ENCODE measurements at places on chromosomes 4 and X.

- no peak for DNase-seq
Measured at GRCh38 chrX:129125122-129125914, 398.0 kb downstream of the SMARCA1 start.

DNA sequence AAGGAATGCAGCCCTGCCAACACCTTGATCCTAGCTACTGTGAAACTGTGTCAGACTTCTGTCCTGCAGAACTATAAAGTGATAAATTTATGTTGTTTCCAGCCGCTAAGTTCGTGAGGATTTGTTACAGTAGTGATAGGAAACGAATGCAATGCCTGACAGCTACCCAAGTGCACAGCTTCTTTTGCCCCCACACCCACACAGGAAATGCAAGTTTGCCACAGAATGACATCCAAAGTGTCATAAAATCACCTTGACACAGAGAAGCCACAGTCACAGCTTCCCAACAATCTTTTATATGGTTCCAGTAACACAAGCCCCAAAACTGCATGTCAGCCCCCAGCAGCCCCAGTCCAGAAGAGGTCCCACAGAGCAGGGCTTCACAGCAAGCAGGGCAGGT is 216.9 kb upstream of the S100G start:
- DNase-seq = no peak

DNA sequence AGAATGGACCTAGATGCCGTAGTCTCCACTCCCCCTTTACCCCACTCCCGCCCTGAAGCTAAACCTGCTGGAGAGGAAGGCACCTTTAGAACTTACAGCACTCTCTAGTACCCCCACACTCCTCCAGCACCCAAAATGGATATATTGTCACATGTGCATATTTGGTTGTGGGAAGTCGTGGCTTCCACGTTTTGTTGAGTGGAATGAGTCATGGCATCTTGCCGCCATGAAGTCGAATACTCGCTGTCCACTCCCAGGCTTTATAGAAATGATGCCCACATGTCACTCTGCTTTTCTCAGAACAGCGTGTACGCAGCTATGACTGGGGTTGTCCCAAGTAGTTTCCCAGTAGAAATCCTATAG is 545 bp downstream of the ABCE1 start:
- DNase-seq = no peak

GRCh38 chrX:11640089-11640488 is 25.6 kb downstream of the ARHGAP6 start:
- DNase-seq = no peak

DNA sequence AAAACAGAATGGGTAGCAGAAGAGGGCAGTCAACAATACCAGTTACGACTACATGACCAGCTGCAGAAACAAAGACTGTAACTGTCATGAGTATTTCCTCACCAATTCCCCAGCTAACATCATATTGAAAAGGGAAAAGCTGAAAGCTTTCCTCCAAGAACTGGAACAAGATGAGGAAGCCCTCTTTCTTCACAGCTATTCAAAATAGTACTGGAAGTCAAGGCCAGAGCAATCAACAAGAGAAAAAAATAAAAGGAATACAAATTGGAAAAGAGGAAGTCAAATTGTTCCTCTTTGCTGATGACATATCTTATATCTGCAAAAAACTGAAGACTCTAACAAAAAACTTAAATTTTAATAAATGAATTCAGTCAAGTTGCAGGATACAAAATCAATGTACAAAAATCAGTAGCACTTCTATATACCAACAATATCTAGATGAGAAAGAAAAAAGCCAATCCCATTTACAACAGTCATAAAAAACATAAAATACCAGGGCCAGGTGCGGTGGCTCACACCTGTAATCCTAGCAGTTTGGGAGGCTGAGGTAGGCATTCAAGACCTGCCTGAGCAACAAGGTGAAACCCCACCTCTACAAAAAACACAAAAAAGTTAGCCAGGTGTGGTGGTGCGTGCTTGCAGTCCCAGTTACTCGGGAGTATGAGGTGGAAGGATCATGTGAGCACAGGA is 125.4 kb downstream of the ATP8A1 start:
- DNase-seq = no peak

DNA sequence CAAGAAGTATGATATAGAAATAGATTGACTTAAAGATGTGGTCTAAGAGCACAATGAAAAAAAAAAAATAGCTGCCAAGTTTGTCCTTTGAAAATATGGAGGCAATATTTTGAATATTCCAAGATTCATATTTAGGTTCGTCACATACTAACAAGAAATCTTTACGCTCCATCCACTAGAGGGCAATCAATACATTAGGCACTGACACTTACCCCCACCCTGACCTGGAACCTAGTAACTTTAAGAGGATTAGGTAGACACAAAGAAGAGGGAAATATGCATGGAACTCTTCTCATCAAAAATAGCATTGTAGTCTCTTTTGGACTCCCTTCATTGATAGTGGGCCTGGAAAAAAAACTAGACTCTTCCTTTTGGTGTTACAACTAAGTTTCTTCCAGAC is 1108.1 kb downstream of the PCDH19 start:
- no peak for DNase-seq

DNA sequence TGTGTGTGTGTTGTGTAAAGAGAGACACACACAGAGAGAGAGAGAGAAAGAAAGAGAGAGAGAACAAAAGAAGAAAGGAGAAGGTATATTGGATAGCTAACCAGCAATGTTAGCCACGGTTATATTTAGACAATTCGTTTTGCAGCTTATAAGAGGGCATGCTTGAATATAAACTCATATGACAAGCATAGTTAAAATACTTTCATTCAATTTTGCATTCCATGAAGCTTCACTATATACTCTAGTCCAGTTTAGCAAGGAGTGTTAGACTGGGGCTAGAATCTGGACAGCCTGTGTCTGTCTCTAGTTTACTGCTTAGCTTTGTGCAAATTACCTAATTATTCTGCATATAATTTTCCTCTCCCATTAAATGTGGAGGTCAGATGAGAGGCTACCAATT is 525.9 kb upstream of the ZFP42 start:
- no peak for DNase-seq

- no peak for DNase-seq
Measured at GRCh38 chr4:94926936-94927335, 169.2 kb downstream of the BMPR1B start.

Data from cortex of kidney (tissue), 1 donor.